ENCODE measurements at places on chromosomes 4 and X.

DNA sequence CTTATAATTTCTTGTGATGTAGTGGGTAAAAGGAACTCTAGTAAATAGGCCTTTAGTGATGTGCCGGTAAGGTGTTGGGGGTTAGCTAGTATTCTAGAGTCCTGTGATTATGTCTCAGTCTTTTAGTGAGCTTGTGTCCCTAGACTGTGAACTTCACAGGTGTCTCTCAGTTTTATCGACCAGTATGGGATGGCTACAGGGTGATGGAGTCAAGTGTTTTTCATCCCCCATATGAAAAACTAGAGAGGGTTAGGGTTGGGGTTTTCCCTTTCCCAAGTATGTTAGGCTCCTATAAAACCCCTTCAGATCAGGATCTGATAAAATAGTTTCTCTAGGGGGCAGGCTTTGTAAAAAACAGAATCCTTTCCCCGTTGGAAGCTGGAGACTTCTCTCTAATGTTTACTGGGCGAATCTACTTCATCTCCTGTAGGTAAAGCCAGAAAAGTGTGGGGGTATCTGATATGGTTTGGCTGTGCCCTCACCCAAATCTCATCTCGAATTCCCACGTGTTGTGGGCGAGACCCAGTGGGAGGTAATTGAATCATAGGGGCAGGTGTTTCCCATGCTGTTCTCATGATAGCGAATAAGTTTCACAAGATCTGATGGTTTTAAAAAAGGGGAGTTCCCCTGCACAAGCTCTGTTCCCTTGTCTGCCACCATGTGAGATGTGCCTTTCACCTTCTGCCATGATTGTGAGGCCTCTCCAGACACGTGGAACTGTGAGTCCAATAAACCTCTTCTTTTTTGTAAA, 120.8 kb downstream of the DTHD1 start:
- no peak for DNase-seq

DNA sequence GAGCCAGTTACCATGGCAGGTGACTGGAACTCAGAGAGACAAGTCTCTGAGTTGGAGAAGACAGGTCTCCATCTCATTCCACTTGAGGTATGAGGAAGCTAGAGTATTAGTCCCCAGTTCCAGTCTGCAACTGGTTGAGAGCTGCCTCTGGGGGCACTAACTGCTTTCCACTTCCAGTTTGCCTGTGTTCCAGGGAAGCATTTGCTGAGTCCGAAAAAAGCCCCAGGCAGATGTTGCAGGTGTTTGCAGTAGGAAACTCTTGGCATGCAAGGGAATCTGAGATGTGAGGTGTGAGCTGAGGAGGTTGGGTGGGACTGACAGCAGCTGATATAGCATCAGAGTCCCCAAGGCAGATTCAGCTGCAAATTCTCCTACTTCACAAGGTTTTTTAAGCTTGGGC, 272.2 kb upstream of the CASK start:
- no peak for DNase-seq

- DNase-seq: no peak
These were observed 56.9 kb upstream of the GPRIN3 start for GRCh38 chr4:89364541-89364940.

DNA sequence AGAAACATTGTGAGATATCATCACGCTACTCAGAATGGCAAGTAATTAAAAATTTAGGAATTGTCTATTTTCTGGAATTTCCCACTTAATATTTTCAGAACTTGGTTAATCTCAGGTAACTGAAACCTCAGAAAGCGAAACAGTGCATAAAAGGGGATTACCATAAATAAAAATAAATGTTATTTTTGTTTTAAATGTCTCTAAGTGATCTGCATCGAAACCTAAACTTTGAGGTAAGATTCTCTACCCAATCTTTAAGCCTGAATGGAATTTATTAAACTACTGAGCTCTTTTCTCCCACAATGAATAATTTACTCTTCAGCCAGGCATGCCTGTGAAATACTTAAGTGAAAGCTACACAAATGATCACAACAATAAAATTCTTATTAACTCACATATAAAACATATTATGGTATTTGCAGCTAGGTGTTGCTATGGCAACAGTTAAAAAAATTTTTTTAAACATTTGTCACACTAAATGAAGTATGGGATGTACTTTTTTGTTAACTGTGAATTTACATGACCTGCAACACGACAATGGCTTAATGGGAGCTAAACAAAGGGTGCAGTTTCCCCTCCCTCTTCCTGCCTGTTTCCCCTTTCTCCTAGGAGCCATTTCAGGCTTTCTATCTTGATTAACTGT, 220.2 kb upstream of the PRPS2 start:
- no peak for DNase-seq

DNA sequence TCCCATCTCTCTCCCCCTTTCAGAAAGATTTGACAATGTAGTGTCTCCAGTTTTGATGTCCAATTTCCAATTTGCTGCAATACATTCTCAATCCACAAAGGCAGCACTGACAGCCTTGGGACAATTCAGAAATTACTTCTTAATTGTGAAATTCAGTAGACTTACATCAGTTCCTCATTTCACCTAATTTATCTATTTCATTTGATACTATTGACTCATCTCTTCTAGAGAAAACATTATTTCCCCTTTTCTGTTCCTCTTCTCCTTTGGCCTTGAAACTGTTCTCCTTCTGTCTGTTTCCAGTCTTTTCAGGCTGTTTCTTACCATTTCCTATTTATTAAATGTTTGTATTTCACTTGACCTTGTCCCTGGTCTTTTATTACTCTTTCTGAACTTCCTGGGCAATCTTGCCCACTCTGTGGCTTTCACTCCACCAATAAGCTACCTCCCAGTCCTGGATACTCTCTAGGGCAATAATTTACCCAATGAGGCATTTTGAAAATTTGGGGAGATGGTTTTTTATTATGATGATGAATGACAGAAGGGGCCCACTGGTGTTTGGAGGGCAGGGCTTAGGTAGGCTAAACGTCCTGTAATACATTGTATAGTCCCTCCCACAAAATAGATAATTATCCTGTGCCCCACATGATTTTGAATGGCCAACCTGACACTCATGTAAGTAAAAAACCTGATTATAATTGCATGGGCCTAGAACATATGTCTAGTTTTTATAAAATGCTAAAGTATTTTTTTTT, 498.0 kb upstream of the BOD1L1 start:
- no peak for DNase-seq

GRCh38 chr4:36310793-36311192, 29.4 kb downstream of the DTHD1 start:
- no peak for DNase-seq

DNA sequence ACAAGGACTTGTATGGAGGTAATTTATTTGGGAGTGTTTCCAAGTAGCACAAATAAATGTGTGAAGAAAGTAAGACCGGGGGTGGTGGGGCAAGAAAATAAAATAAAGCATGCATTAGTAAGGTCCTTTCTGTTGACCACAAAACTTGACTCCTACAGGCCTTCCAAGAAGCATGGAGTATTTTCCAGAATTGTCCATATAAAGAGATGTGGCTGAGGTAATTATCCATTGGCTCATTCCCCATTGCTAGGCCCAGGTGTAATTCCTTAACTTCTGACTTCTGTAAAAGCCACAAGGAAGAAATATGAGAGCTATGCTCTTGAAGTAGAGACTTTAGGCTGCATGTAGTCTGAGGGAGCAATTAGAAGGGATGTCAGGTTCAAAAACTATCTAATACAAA, 430.5 kb upstream of the PABPC4L start:
- no peak for DNase-seq

DNA sequence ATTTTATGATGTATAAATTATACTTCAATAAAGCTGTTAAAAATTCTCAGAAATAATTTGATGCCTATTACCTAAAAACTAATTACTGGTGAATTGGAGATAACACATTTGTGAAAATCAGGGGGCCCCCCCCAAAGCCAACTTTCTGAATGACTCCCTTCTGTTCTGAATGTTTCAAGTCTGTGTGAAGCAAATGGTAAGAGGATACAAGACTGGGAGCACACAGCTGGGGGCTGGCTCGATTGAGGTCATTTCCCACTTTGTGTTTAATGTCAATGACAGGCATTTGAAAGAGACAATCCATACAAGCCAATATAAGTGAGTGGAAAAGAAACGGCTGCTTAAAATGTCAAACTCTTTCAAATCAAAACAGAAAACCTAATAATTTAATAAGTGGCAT, 155.8 kb downstream of the SH2D1A start:
- DNase-seq: no peak

Measured in activated CD8-positive, alpha-beta memory T cell treated with anti-CD3 and anti-CD28 coated beads for 4 hours (primary cell).